NCI-H524 treated with DMSO at 0.1 percent for 48 hours (cell line): ENCODE measurements at places on chromosomes 1 and 21.

DNA sequence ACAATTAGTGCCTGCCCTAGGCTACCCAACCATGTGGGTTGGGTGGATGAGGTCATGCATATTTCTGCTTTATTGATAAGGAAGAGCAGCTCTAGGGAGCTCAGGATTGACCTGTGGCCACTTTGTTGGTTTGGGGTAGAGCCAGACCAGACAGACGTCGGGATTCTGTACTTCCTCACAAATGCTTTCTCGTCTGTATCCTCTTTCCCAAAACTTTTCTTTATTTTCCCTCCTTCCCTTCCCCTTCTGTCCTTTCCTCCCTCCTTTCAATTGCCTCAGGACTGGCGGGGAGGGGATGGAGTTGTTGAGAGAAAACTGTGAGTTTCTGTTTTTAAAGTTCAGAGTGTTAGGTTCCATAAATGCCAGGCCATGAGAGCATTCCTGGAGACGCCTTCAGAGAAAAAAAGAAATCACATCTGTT lies 68.0 kb downstream of the UCK2 start:
- DNase-seq, result no peak

DNA sequence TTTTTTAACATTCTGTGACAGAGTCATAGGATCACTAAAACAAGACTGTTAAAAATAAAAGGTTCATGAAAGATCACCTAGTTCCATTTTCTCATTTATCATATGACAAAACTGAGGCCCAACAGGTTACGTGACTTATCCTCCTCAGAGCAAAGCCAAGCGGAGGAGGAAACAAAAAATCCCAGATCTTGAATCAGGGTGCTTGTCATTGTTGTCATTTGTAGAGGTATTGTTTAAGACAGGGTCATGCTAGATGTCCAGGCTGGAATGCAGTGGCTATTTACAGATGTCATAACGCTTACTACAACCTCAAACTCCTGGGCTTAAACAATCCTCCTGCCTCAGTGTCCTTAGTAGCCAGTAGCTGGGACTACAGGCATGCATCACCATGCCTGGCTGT lies 293.2 kb downstream of the DSCAM start:
- DNase-seq, result no peak

DNA sequence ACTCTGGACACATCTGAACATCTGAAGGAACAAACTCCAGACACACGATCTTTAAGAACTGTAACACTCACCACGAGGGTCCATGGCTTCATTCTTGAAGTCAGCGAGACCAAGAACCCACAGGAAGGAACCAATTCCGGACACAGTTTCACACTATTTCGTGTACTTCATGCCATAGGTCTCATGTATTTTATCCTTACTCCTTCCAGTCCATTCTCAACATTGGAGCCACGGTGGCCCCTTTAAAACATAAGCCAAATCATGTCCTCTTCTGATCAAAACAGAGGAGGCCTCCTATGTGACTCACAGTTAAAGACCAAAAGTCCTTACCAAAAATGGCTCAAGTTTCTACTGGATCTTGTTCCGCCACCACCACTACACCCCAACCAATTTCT lies 29.8 kb upstream of the RCOR3 start:
- DNase-seq, result no peak

- DNase-seq, result no peak
Measured at GRCh38 chr1:230900984-230901383, 32.7 kb upstream of the C1orf198 start.

GRCh38 chr1:147077523-147077922 lies 94.7 kb downstream of the PRKAB2 start:
- DNase-seq, result no peak

GRCh38 chr1:59458884-59459283 lies 162.0 kb downstream of the FGGY start:
- no peak for DNase-seq

GRCh38 chr21:24367936-24368335 lies 1239.3 kb downstream of the MRPL39 start:
- no peak for DNase-seq

- DNase-seq, result no peak
Measured at GRCh38 chr1:30506291-30507015, 216.9 kb downstream of the MATN1 start.

GRCh38 chr1:89295187-89295586 lies 22.5 kb upstream of the GBP5 start:
- DNase-seq, result no peak

GRCh38 chr1:28744184-28744583 lies 7.4 kb downstream of the YTHDF2 start:
- DNase-seq, result no peak

- no peak for DNase-seq
Measured at GRCh38 chr1:10779201-10779600, 17.2 kb downstream of the CASZ1 start.

DNA sequence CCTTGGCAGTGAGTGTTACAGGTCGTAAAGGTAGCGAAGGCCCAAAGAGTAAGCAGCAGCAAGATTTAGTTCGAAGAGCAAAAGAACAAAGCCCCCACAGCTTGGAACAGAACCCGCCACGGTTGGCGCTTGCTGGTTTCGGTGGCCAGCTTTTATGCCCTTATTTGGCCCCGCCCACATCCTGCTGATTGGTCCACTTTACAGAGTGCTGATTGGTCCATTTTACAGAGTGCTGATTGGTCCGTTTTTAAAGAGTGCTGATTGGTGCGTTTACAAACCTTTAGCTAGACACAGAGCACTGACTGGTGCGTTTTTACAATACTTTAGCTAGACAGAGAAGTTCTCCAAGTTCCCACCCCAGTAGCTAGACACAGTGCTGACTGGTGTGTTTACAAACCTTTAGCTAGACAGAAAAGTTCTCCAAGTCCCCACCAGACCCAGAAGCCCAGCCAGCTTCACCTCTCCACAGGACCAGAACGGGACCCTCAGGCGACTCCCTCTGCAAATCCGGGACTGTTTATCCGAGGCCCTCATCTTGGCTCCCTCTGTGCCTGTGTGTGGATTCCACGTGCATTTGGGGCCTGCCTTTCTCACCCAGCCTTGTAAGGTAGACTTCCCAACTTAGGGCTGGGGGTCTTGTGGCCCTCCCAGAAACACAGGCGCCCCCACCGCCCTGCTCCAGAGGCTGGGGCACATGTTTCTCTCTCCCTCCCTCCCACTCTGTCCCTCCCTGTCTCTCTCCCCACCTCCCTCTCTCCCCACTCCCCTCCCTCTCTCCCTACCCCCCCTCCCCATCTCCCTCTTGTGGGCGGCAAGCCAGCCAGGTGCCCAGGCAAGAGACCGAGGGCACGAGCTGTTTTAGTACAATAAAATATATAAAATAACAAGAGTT lies 12.6 kb downstream of the FTCD start:
- no peak for DNase-seq

DNA sequence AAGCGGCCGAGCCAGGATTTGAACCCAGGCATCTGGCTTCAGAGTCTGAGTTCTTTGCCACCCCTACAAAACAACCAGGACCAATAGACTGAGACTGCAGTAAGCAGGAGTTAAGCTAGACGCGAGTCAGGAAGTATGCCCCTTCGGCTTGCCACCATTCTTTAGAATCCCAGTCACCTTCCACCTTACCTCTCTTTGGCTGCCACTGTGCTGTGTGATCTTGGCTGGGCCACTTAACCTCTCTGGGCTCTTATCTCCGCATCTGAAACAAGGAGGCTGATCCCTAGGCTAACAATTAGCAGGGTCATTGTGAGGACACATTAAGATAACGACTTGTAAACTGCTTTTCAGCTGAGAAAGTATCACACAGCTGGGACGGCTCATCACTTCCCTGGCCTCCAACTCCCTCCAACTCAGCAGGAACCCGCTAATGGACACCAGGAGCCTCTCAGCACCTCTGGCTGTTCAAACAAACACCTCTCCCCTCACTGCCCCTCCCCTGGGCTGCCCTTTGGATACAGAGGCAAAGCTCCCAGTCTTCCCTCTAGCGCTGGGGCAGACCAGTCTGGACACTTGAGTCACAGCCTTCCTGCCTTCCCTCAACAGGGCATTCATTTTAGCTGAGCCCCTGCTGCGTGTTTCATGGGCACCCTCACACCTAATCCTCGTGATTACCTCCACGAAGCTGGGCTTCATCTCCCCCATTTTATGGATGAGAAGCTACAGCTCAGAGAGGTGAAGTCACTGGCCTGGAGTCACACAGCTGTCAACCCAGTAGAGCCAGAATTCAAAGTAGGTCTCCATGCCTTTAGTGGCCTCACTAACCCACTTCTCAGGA lies 83.2 kb downstream of the CAMK2N1 start:
- no peak for DNase-seq

DNA sequence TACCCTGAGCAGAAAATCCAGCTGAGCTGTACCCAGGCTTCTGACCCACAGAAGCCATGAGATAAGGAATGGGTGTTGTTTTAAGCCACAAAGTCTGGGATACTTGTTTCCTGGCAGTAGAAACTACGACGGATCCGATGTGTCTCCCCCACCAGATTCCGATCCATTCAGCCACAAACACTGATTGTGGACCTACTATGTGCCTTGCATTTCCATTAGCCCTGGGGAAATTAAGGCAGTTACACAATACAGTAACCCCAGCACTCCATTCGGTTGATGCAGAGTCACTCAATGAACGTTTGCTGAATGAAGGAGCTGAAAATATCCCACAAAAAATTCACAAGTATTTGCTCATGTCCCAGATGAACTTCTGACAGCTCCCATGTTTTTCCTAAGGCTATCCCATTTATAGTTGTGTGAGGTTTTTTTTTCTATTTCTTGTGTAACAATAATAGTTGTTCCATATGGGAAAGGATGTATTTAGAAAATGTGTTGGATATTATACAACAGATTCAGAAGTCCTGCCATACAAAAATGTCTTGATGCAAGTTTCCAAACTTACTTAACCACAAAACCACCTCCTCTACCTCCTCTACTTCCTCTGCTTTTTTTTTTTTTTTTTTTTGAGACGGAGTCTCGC lies 29.6 kb upstream of the KAZN start:
- no peak for DNase-seq
